ENCODE measurements at places on chromosomes 4 and X.
A peak's percentile ranks its signal among the peaks of the same experiment; 100 is the strongest.

GRCh38 chr4:25234390-25235370, 847 bp downstream of the PI4K2B start:
- peak; percentile 69 for DNase-seq

- DNase-seq = no peak
These were observed 48.2 kb downstream of the THAP9 start for GRCh38 chr4:82948647-82949204.

- no peak for DNase-seq
These were observed 4.3 kb downstream of the EDNRA start for GRCh38 chr4:147485167-147485566.

- DNase-seq = no peak
These were observed 7.6 kb downstream of the EIF4E start for GRCh38 chr4:98921292-98921691.

- no peak for DNase-seq
These were observed 68.6 kb upstream of the QRFPR start for GRCh38 chr4:121449416-121449815.

DNA sequence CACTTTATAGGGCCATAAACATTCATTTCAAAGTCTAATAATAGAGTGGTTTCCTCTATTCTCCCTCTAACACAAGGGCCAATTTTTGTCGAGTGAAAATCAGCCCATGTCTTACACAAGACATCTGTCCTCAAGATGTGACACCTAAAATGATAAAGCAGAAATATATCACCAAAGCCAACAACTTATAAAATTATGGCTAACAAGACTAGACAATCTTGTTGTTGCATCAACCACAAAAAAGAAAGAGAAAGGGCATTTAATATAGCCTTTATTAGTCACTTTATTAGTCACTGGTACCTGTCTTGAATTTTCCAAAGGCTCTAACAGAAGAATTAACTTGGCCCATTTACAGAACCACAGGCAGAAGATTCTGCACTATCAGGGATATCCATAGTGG, 161.6 kb downstream of the SMIM20 start:
- no peak for DNase-seq

DNA sequence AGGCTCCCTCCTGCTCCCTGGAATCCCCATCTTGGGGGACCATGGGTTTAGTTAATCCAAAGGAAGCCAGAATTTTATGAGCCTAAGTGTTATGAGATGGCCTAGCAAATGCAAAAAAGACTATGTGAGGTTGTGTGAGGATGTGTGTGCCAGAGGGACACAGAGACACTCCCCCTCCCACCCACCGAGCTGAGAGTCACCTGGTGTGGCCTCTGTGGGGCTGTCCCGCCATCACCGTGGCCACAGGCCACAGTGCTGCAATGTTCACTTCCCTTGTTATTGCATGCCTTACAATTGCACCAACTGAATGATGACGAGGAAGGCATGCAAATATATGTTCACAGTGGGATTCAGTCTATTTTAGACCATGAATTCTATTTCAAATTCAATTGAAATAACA, 601 bp upstream of the FGFBP2 start:
- DNase-seq = no peak

GRCh38 chr4:2385516-2385915, 32.9 kb downstream of the ZFYVE28 start:
- no peak for DNase-seq

GRCh38 chr4:149711593-149712365, 103.9 kb downstream of the IQCM start:
- no peak for DNase-seq

- DNase-seq = no peak
These were observed 77.3 kb downstream of the NAA11 start for GRCh38 chr4:79248610-79249009.

DNA sequence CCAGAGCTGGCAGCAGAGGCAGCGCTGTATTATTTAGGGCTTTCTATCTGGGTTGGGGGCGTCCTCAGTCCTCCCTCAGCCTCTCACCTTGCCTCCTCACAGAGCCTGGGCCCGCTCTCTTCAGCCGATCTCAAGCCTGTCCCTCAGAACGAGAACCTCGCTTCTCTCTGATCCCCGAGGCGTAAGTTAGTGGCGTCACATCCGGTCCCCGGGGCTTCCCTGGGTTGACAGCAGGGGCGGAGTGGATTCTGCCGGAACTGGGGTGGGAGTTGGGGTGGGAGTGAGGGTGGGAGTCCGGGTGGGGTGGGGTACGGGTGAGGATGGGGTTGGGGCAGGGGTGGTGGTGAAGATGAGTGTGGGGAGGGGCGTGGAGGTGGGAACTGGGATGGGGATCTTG, at the start of gene MAGEA10:
MAGEA10 (minus strand) TSS at position 190 of the 397 bp plus-strand sequence. CDS start 2,957 bp downstream, outside the sequence.
- DNase-seq = no peak

DNA sequence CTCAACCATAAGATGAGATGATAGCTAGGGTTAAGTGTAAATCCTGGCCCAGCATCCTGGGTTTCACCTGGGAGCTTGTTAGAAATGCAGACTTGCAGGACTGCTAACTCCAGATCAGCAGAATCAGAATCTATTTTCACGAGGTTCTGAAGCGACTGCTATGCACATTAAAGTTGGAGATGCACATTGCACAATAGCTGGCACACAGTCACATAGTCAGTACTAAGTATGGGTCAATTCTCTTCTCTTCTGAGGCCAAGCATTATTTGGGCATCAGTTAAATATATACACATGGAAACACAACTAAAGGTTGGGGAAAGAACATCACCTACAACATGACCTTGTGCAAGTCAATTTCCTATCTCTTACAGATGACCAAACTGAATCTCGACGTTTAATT, 155.1 kb upstream of the FGF13 start:
- DNase-seq = no peak

DNA sequence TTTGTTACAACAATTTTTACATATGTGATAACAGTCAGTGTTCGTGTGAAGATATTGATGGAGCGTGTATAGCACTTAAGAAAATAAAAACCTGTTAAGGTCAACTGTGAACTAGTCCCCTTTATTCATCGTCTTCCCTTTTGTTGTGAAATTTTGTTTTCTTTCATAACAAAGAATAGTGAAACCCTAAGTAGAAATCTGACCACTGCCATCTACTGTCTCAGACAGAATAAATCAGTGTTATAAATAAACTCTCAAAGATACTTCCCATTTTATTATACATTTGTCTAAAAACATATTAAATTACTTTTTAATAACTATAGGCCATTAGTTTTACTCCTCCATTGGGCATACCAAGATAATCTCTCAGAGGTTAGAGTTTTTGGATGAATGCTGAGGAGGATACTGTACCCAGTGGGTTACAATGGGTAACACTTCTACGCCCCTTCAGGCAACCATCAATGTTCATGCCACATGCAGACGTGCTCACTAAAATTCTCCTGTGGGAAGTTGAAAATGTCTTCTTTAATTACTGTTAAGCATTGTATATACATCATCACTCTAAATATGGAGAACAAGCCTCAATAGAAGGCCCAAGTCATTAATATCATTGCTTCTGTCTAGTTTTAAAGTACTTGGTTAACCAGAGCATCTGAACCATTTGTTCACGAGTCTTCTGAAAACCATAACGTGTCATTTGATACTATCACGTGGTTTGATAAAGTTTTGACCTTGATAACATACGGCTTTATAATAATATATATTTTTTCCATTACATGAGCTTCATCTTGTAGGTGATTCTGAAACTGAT, 171.2 kb downstream of the TMA16 start:
- DNase-seq = no peak

DNA sequence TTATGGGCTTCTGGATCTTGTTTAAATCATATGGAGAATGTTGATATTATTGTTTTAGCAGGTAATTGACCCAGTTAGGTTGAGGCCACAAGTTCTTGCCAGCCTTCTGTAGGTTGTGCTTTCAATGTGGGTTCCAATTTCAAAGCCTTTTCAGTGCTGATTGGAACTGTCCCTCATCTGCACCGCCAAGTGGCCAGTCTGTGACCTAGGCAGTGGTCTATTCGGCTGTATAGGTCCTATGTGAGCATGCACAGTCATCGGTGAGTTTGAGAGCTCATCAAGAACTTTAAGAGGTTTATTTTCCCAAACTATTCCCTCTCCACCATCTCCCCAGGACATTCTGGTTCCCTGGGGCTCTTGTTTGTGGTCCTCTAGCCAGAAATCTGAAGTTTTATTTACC, 35.7 kb downstream of the DDX53 start:
- DNase-seq = no peak

GRCh38 chrX:112270991-112271390, 188.4 kb upstream of the TRPC5 start:
- DNase-seq = no peak

GRCh38 chrX:68343551-68343950, 89.7 kb downstream of the OPHN1 start:
- no peak for DNase-seq

GRCh38 chr4:147287588-147287890, 193.4 kb upstream of the EDNRA start:
- peak; percentile 12 for DNase-seq

DNA sequence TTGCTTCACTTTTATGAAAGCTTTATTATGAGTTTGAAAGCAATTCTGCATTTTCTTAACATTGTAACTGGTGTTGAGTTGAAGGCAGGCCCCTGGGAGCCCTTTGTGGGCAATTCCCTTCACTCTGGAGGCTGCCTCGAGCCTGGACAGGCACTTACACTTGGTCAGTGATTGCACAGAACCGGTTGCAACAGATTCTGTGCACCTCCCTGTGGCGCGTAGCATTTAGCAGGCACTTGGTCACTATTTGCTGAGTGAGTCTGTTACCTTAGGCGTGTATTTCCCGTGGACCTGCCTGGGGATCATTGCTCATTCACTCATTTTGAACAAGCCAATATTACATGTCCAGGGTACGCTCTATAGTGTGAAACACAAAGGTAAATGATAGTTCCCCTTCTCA, 80.4 kb downstream of the PTTG2 start:
- no peak for DNase-seq

- DNase-seq = no peak
These were observed 11.7 kb upstream of the RAB40A start for GRCh38 chrX:103531002-103531401.

DNA sequence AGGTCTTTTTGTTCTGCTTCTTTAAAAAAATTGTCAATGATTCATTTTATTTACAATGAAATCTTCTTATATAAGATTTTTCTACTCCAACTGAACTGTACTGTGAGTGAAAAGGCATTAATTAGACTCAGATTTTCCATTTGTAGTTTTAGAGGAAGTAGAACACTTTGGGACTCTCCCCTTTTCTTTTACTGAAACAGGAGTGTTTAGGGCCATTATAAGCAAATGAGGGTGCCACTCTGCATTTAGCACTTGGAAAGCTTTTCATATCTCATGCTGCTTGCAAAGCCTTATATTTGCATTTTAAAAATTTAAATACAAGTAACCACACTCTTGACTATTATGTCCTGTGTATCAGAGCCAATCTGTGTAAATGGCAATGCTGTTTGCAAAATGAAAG, 584.3 kb downstream of the KLHL13 start:
- DNase-seq = no peak

DNA sequence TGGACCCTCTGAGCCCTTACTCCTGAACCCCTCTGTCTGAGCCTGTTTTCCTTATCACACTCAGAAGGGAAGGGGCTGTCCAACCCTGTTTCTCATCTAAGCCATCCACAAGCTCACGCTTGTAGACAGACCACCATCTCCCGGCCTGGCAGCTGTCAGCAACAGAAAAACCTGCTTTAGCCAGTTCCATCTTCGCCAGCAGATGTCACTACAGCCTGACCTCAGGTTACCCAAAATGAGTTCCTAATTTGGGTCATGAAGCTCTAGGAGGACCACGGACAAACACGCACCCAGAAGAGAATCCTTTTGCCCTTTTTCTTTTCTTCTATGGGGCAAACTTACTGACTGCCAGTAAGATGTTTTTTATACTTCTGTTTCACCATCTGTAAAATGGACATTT, 445.4 kb downstream of the BCOR start:
- DNase-seq = no peak

DNA sequence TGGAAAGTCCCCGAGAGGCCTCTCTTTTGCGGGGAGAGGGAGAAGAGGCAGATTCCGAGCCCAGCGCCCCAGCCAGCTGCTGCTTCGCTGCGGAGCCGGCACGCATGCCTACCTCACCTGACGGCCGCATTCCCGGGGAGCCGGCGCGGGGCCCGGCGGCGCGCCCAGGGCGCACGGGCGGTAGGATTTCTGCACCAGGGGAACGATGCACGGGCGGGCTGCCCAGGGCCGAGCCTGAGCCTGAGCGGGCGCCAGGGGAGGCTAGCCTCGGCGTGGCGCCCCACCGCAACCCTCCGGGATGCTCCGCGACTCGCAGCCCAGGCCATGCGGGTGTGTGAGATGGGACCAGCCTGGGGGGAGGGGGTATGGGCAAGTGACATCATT, 81.3 kb upstream of the SCML1 start:
- DNase-seq = no peak

DNA sequence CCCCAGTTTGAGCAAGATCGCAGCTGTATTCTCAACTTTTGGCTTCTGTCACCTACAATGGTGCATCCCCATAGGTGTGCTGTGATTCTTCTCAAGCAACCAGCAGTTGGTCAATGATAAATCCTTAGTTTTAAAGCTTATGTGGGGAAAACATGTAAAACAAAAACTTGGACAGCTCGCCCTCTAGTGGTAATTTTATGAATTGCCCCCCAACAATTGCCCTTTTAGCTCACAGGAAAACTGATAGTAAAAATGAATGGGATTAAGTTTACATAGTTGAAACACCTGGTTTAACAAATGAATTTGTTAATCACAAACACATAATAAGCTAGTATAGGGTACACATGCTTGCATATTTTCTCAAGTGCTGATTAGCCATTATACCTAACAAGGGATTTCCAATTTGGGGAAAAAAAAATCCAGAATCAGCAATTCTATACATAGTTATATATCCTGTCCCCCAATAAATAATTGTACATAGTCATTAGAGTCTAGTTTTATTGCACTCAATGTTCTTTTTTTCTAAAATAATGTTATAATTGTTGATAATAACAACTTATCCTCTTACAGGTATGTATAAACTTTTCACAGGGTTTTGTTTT, 30.1 kb downstream of the TEX13A start:
- no peak for DNase-seq

DNA sequence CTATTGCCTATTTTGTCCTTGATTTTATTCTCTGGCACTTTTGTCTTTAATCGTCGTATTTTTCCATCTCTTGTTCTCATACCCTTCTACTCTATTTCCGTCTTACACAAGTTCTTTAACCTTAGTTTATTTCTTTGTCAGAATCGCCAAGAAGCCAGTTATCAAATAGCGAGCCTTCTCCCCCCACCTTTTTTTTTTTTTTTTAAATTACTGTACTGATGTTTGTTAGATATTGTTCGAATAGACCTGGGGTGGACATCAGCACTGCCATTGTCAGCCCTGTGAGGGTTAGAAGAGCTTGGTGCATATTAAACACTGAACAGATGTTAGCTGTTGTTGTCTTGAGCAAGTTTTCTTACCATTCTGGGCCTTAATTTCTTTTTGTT, 1.2 kb downstream of the SPCS3 start:
- no peak for DNase-seq

DNA sequence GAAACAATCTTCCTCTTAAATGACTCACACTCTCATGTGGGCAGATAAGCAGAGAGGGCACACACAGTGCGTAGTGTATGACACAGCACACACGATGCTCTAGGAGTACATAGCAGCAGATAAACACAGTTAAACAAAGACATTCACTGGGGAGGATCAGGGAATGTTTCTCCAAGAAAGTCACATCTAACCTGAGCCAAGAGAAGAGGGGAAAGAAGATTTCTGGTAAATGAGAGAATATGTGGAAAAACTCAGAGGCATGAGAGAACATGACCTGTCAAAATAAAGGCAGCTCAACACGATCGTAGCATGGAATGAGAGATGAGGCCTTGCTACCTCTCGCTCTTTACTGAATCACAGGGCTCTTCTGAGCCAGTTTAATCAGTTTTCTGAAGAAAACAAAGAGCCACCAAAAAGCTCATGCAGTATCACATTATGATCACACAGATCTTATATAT, 251.0 kb downstream of the ANK2 start:
- no peak for DNase-seq

- no peak for DNase-seq
These were observed 1222.4 kb upstream of the PRKX start for GRCh38 chrX:4935846-4936245.

Data from ovary (tissue), 10 donors.